Small intestine (tissue), 16 donors: ENCODE measurements at places on chromosomes 4 and X. TPM values are rescaled to one million over a fixed set of nuclear protein-coding genes. Genes with fewer than 3 reads are reported as not detected.

GRCh38 chrX:50495616-50496015 lies 25.0 kb upstream of the DGKK start:
- H3K4me3 ChIP-seq, result no peak overlapping the region
- H3K36me3 ChIP-seq, result no peaks in the 10 kb centered on the region
- no peaks in the 10 kb centered on the region for H3K4me1 ChIP-seq
- no peak overlapping the region for H3K27ac ChIP-seq
- H3K27me3 ChIP-seq, result no peaks in the 10 kb centered on the region

DNA sequence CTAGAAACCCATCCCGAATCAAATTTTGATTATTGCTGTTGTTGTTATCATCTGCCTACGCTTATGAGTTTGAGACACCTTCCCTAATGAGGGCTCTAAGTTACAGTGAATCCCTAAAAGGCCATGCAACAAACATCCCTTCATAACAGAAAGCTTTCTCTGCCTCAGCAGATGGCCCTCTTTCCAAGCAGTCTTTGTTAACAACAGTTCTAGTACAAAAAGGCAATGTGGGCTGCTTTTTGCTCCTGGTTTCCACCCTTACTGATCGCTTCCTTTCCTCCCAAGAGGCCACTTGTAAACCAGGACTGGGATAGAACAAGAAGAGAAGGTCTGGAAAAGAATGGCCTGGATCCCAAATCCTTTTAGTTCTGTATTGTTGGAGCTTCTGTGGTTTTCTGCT lies 24.2 kb downstream of the GPC4 start:
- H3K27ac ChIP-seq, result no peak overlapping the region
- H3K4me1 ChIP-seq, result peaks cover 2% of the 10 kb centered on the region
- no peaks in the 10 kb centered on the region for H3K36me3 ChIP-seq
- no peaks in the 10 kb centered on the region for H3K27me3 ChIP-seq
- DNase-seq, result no peak

The NOX1 gene
- not detected for polyA plus RNA-seq

The MBNL3 gene
- 5.7 TPM for polyA plus RNA-seq

The GUCY1A1 gene
- polyA plus RNA-seq, result 5.9 TPM

The RAB41 gene
- polyA plus RNA-seq, result not detected

DNA sequence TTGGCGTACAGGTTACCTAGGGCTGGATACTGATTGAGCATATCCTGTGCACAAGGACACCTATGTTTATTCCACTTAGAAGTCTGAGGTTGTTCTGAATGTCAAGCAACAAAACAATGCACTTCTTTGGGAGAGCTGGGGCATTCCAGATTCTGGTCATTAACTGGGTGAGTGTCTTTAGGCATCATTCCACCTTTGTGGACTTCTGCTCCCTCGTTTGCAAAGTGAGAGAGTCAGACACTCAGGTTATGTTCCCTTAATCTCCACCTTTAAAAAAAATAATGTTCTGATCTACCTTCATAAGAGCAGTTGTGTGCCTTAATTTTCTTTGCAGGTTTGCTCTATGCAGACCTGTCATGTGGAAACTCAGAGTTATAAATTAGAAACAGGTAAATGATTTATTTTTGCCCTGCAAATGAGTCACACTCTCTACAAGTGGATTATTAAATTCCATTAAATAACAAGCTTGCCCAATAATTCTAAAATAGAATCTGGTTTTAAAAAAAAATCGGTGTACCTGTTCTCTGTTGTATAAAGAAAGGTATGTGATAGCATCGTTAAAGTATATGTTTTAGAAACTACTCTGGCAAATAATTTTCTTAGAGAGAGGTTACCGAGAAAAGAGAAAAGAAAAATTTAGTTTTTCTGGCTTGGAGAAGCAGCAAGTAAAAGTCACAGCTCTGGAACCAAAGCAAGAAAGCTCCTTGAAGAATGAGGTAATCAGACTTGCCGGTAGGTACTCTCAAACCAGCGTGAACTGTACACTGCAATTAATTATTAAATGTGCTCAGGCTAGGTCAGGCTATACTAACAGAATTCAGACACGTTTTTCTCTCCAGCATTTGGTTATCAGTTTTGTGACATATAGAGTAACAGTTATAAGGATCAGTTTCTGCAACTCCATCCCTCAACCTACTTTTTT lies 93.2 kb downstream of the SORBS2 start:
- H3K27ac ChIP-seq, result no peak overlapping the region
- no peaks in the 10 kb centered on the region for H3K27me3 ChIP-seq
- DNase-seq, result peak; percentile 40
- H3K4me1 ChIP-seq, result no peaks in the 10 kb centered on the region

GRCh38 chr4:169410839-169411770 lies 140.3 kb upstream of the SH3RF1 start:
- DNase-seq, result peak; percentile 14
- no peak overlapping the region for H3K27ac ChIP-seq
- H3K36me3 ChIP-seq, result no peaks in the 10 kb centered on the region
- H3K4me1 ChIP-seq, result no peaks in the 10 kb centered on the region
- H3K4me3 ChIP-seq, result no peak overlapping the region
- H3K27me3 ChIP-seq, result no peaks in the 10 kb centered on the region

DNA sequence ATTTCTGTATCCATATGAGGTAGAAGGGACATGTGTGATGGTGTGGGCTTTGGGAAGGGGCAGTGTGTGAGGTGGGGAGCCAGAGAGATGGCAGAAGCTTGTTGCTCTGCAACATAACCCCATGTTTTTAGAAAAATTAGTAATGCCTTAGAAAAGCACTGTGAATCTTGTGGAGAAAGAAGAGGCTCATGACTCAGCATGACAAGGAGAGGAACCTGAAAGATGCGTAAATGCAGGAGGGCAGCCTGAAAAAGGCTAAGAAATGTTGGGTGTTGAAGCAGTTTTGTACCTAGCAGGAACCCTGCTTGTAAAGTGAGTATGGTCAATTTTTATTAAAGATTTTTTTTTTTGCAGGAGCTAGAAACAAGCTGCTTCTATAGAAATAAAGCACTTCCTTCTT lies 59.8 kb downstream of the ARSJ start:
- no peaks in the 10 kb centered on the region for H3K36me3 ChIP-seq
- H3K27me3 ChIP-seq, result no peaks in the 10 kb centered on the region
- no peak overlapping the region for H3K27ac ChIP-seq
- H3K4me3 ChIP-seq, result no peak overlapping the region
- DNase-seq, result no peak

The CT45A5 gene
- polyA plus RNA-seq, result not detected

The HTT gene
- polyA plus RNA-seq, result 28.8 TPM

The ERAS gene
- 0.09 TPM for polyA plus RNA-seq

- no peak for DNase-seq
- H3K27ac ChIP-seq, result no peak overlapping the region
- no peaks in the 10 kb centered on the region for H3K4me1 ChIP-seq
- H3K4me3 ChIP-seq, result no peak overlapping the region
- H3K36me3 ChIP-seq, result no peaks in the 10 kb centered on the region
- no peaks in the 10 kb centered on the region for H3K27me3 ChIP-seq
Observed at GRCh38 chr4:182643801-182644682, 273.1 kb downstream of the DCTD start.

DNA sequence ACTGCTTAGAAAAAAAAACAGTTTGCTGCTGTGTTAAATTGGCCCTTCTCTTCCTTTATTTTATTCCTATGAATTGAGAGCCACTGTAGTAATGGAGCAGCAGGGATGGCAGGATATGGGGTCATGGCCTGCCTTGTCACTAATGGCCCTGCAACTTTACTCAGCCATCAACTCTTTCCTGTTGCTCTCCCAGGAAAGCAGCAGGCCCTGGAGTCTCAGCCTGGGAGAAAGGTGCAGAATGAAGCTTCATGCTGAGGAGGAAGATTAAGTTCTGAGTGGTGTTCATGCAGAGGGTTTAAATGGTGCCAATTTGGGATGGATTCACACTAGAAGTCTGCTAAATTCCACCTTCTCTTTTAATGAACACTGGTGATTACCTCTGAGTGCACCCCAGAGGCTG lies 285.6 kb downstream of the GPAT3 start:
- no peaks in the 10 kb centered on the region for H3K4me1 ChIP-seq
- no peak overlapping the region for H3K4me3 ChIP-seq
- no peak for DNase-seq

The GAB1 gene
- 7.2 TPM for polyA plus RNA-seq

The EDA gene
- polyA plus RNA-seq, result 1.4 TPM

The SERTM2 gene
- 0.03 TPM for polyA plus RNA-seq

DNA sequence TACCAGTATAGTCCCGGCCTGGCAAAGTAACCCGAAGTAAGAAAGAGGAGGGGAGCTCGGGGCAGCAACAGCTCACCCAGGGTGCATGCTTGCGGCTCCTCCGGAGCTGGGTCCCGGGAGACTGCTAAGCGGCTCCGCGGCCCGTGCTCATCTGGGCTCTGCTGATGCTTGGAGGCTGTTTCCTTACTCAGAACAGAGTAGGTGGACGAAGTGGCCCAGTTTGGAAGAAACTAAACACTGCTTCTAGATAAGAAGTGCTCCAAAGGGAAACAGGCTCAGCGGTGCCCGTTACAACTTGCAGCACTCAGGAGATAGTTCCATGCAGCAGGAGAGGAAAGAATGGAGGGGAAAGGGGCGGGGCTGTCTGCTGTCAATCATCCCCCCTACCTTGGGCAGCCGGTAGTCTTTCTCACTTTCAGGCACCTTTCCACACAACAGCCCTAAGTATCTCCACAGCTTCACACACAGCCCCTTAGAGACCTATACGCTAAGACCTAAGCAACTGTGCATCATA lies at the start of gene COL4A6:
TSS of gene COL4A6 (minus strand) at position 313 of the 514 bp plus-strand sequence. CDS start at position 87, 226 bp downstream.
- H3K36me3 ChIP-seq, result no peaks in the 10 kb centered on the region
- H3K4me1 ChIP-seq, result no peaks in the 10 kb centered on the region
- no peak within 1 kb of the TSS for H3K4me3 ChIP-seq

- H3K4me1 ChIP-seq, result peaks cover 2% of the 10 kb centered on the region
- no peaks in the 10 kb centered on the region for H3K36me3 ChIP-seq
- H3K27ac ChIP-seq, result no peak overlapping the region
- no peak for DNase-seq
Observed at GRCh38 chr4:3475713-3476260, 12.7 kb downstream of the DOK7 start.

- no peak overlapping the region for H3K4me3 ChIP-seq
- H3K36me3 ChIP-seq, result no peaks in the 10 kb centered on the region
- no peaks in the 10 kb centered on the region for H3K27me3 ChIP-seq
- H3K27ac ChIP-seq, result no peak overlapping the region
Observed at GRCh38 chr4:107893171-107894137, 37.9 kb upstream of the CYP2U1 start.

GRCh38 chr4:76689145-76689817 lies 208.7 kb downstream of the SOWAHB start:
- no peaks in the 10 kb centered on the region for H3K27me3 ChIP-seq
- no peaks in the 10 kb centered on the region for H3K36me3 ChIP-seq
- H3K4me1 ChIP-seq, result no peaks in the 10 kb centered on the region

GRCh38 chr4:184747034-184747830 lies 13.3 kb upstream of the CENPU start:
- peak overlapping the region; percentile 62 for H3K27ac ChIP-seq
- no peaks in the 10 kb centered on the region for H3K27me3 ChIP-seq
- DNase-seq, result peak; percentile 89
- no peaks in the 10 kb centered on the region for H3K36me3 ChIP-seq
- peaks cover 10% of the 10 kb centered on the region for H3K4me1 ChIP-seq
